ENCODE measurements at places on chromosomes 1 and 21.
A peak's percentile ranks its signal among the peaks of the same experiment; 100 is the strongest.

DNA sequence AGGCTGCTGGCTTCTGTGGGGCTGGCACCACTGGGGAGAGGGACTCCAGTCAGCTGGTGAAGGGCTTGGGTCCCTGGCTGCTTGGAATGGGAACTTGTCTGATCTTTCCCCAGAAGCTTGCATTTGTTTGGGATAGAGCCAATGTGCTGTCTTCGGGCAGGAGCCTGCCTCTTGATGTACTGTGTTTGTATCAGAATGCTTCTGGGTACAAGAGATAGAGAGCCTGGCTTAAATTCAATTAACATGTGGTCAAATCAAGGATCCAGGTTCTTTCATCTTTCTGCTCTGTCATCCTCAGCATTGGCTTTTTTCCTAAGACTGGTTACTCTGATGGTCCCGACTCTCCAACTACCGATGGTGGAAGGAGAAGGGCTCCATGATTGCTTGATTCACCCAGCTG, 16.0 kb upstream of the PROK1 start:
- peak; percentile 81 for DNase-seq

DNA sequence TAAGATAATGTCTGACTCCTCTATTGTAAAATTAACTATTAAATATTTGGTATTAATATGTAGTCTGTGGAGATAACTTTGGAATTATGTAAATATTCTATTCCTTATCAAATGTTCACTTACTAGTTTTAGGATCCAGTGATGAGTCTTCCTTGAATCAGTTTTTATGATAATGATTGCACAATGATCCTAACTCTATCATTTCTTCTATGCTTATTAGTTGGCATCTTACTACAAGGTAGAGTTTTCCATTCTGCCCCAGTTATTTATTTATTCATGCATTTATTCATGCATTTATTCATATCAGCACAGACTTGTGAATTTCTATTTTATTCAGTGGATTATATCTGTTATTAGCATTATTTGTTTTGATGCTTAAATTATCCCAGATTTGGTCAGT, 7.4 kb upstream of the MGST3 start:
- no peak for DNase-seq

- DNase-seq: no peak
Observed at GRCh38 chr1:199913318-199913717, 114.2 kb upstream of the NR5A2 start.

- DNase-seq: peak; percentile 91
Observed at GRCh38 chr1:83998498-83999315, at the start of gene TTLL7. Gene TTLL7 (minus strand): TSS chr1:83999132. CDS start chr1:83952211, 46,921 bp downstream.

- peak; percentile 53 for DNase-seq
Observed at GRCh38 chr1:224852901-224853568, 76.4 kb upstream of the DNAH14 start.

- DNase-seq: no peak
Observed at GRCh38 chr1:244435562-244436205, 16.0 kb downstream of the ADSS2 start.

DNA sequence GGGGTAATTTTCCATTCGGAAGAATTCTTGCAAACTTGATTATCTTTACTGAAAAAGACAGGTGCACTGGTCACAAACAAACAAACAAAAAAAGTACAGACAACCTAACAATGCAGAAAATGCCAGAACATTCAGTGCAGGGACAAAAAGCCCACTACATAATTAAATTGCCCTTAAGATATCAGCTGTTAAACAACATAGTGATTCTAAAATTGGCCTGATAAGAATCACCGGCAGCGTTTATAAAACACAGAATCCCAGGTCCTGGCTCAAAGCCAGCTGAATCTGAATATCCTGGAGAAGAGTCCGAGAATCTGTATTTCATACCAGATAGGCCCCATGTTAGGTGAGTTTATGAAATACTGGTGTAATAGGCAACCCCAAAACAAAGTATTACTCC, 6.1 kb downstream of the PLPP3 start:
- DNase-seq: no peak

DNA sequence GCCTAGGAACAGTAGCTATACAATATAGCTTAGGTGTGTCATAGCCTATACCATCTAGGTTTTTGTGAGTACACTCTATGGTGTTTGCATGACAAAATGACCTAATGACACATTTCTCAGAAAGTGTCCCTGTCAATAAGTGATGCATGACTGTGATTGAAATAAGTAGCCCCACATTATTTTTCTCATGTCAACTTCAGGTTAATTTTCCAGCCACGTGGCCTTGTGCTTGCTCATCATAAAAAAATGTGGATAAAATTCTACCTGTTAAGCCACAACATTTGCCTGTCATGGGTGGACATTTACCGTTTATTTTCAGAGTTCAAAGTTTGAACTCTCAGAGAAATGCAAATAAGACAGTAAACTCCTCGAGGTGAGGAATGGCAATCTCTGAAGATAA, 5.5 kb downstream of the DISC1 start:
- DNase-seq: no peak

DNA sequence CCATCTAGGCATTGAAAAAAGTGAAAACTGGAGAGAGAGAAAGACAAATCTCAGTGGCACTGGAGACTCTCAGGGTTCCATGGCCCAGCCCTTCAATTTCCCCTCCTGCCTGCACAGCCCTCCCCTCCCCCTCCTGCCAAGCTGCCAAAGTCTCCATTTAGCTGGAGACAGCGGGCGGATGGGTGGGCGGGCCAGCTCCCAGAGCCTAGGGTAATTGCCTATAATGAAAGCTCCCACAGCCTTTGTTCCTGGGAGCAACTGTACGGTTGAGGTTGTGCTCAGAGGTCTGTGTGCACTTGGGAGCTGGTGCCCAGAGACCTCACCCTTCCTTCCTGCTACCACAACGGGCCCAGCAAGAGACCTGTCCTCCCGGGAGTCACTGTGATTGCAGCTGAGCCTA, 89.6 kb downstream of the NAV1 start:
- DNase-seq: no peak

DNA sequence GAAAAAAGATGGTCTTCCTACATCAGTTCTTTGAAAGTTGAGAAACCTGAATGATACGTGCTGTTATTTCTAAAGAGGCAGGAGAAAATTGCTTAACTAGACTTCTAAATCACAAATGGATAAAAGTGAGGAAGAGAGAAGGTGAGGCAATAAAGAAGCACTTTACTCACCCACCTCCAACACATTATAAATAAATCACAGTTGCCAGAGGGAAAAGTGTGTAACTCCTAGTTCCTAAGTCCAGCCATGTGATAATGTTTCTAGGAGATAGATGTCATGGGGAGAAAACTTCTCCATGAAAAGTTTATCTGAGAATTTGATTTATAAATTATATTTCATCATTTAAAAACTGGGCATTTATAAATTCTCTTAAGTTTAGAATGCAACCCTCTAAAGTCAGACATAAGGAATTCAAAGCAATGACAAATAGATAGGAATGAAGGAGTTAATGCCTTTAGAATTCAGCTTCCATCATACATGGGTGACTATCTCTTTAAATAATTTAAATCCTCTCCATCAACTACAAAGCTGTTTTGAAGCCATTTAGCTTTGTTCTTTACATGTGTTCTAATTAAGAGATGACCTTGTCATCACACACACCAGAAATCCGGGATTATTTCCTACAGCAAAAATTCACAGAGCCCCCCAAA, 60.0 kb downstream of the NRIP1 start:
- no peak for DNase-seq

- DNase-seq: peak; percentile 67
Observed at GRCh38 chr1:161216945-161217712, 2.0 kb downstream of the FCER1G start.

- no peak for DNase-seq
Observed at GRCh38 chr1:168170564-168171508, 7.9 kb upstream of the TIPRL start.

- no peak for DNase-seq
Observed at GRCh38 chr1:26305667-26306289, 658 bp downstream of the UBXN11 start.

GRCh38 chr1:10903821-10904220, 107.4 kb upstream of the CASZ1 start:
- DNase-seq: no peak
